ENCODE measurements at places on chromosomes 2 and 18. TPM values are rescaled to one million over a fixed set of nuclear protein-coding genes. Genes with fewer than 3 reads are reported as not detected.

Gene LRRFIP1
- 39.2 TPM for polyA plus RNA-seq

Gene TTC39C
- polyA plus RNA-seq = 0.61 TPM

- DNase-seq = peak; percentile 52
These were observed at the start of gene TMEM37 for GRCh38 chr2:119431155-119431975. Gene TMEM37, plus strand, starts transcription at chr2:119431854. Its CDS starts 50 bp downstream, at chr2:119431904.

- DNase-seq = no peak
These were observed 150.8 kb downstream of the AQP4 start for GRCh38 chr18:26714739-26715138.

Data from endothelial cell of umbilical vein (primary cell).